ENCODE measurements at places on chromosomes 4 and X.

- no peak for DNase-seq
Observed at GRCh38 chr4:41538017-41538733, at the start of gene LIMCH1. Gene LIMCH1, plus strand, starts transcription at chr4:41538157. Its CDS starts 67,839 bp downstream, at chr4:41605996.

- no peak for DNase-seq
Observed at GRCh38 chrX:40156470-40157227, 58.9 kb upstream of the BCOR start.

DNA sequence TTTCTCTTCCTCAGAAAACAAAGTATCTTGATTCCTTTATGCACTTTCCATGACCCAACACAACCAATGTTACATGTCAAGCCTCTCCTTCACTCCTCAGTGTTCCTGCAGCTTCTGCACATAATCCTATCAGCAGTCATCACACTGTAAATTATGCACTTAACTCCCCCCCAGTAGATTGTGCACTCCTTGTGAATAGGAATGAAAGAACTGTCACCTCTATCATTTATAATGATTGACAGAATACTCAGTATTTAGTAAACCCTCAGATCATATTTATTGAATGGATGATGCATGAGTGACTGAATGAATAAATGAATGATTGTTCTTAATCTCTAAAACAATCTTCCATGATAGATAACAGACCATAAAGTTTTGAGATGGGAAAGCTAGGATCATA lies 253.3 kb downstream of the HS3ST1 start:
- DNase-seq = no peak

- DNase-seq = no peak
Observed at GRCh38 chr4:152462695-152463094, 73.2 kb downstream of the FBXW7 start.

DNA sequence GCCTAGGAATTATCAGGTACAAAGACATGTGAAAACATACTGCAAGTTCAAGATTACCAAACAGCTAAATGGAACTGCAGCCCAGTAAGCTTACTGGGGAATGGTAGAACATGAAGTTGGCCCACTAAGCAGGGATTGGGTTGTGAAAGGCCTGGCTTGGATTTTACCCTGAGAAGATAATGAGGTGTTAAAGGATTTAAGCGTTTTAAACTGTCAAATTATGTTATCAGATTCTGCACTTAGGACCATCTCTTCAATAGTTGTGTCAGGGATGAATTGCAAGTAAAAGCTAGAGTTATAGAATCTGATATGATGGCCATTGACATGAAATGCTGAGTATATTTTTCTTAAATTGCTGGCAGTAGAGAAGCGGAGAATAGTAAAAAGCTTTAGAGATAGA lies 225.7 kb downstream of the GRID2 start:
- no peak for DNase-seq

GRCh38 chrX:109624641-109625616 lies at the start of gene KCNE5:
Gene KCNE5, minus strand, starts transcription at chrX:109625172. Its CDS starts 152 bp downstream, at chrX:109625020.
- DNase-seq = no peak

- no peak for DNase-seq
Observed at GRCh38 chr4:160485071-160485687, 1382.3 kb downstream of the RAPGEF2 start.

DNA sequence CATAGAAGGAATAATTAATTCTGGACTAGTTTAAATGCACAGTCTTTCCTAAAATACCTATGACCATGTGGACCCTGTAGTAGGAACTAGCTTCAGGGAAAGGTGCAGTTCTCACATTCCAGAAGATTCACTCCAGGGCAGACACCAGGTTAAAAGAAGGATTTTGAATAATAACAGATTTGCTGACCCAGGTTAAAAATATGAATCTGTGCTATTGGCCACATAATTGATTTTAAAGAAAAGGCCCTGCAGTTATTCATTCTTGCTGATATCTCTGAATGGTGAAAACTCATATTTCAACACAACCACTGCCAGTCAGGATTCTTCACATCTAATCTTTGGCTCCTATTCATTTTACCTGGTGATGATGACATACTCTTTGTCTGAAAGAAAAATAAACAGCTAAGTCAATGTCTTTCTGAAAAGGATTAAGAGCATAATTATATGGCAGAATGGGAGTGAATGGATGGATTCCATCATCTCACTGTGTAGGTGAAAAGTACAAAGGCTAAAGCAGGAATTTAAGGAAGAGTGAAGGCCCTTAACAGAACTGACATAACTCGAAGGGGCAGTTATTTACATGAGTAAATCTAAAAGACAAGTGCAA lies 432.8 kb downstream of the PDGFC start:
- DNase-seq = no peak

All from liver (tissue), 10 donors.